NAMALWA (cell line): ENCODE measurements at places on chromosomes 5 and 9.

- DNase-seq = no peak
Measured at GRCh38 chr5:174386306-174386705, 338.1 kb upstream of the MSX2 start.

GRCh38 chr9:8419596-8420275, 620.2 kb upstream of the DMAC1 start:
- DNase-seq = no peak

DNA sequence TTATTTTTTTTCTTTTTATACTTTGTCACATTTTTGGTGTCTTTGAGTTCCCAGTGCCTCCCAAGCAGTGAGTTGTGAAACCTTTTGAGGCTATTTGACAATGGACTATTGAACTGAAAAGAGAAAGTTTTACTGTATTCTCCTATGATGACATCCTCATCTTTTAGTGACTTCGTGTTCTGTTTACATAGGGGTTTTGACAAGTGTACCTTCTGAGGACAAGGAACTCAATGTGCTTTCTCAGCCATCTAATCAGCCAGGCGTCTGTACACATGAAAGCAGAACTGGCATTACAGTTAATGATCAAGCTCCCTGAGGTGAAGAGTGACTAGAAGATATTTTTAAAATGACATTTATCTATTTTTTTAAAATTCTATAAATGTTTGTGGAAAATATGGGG, 175.5 kb downstream of the ANXA1 start:
- DNase-seq = no peak

GRCh38 chr9:90547896-90548295, 94.7 kb downstream of the DIRAS2 start:
- DNase-seq = peak; percentile 9

DNA sequence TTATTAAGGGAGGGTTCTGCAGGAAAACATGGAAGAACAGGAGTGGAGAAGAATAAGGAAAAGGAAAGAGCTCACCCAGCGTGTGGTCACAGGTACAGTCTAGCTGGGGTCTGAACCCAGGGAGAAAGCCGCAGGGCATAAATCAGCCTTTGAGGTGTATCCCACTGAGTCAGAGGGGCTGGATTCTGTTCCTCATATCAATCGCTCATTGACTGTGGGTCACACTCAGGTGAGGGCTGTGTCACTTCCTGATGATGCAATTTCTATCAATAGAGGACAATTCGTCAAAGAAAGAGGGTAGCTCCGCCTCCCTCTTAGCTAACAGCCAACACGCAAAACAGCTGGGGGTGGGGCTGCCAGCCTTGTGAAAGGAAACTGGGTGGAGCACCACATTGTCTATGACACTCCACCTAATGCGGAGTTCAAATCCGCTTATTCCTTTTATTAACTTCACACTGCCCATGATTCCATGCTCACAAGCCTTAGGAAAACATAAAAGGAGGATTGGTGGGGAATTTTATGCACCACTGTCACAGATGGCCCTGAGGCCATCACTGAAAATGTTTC, 176.2 kb downstream of the ICE1 start:
- DNase-seq = no peak

DNA sequence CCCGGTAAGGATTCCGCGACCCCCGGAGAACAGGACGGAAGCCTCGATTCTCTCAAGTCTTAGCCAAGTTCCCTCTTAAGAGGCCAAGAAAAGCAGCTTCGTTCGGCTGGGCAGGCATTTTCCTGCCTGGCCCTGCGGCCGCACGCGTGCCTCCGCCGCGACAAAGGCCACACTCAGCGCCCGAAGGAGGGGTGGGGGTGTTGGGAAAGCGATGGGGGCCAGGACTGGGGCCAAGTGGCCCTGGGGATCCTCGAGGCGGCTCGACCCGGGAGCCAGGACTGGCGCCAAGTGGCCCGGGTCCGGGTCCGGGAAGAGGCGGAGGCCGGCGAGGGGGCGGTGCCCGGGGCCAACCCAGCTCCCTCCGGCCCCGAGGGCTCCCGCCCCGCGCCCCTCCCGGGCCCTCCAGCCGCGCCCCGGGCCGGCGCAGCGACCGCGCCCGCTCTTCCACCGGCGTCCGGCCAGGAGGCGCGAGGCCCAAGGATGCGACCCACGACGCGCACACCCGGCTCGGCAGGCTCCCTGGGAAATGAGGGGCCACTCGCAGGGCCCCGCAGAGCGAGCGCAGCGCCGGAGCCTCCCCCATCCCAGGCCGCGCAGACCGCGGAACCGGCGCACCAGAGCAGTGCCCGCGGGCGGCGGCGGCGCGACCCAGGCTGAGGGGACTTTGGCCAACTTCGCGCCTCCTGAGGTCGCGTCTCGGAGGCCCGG, 756 bp downstream of the VAV2 start:
- DNase-seq = no peak

- DNase-seq = no peak
Measured at GRCh38 chr5:79809743-79810142, 120.1 kb downstream of the CMYA5 start.

DNA sequence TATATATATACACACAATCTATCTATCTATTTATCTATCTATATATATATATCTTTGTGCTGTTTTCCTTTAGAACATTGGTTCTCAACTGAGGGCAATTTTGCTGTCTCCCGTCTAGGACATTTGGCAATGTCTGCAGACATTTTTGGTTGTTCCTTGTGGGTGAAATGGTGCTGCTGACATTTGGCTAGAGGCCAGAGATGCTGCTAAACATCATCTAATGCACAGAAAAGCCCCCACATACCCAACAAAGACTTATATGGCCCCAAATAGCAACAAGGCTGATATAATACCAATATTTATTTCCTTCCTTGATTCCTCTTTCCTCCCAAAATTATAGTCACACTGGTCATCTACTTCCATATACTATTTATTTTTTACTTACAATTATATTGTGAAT, 197.5 kb downstream of the TRPM3 start:
- no peak for DNase-seq

- DNase-seq = no peak
Measured at GRCh38 chr9:883011-883410, 41.5 kb downstream of the DMRT1 start.

DNA sequence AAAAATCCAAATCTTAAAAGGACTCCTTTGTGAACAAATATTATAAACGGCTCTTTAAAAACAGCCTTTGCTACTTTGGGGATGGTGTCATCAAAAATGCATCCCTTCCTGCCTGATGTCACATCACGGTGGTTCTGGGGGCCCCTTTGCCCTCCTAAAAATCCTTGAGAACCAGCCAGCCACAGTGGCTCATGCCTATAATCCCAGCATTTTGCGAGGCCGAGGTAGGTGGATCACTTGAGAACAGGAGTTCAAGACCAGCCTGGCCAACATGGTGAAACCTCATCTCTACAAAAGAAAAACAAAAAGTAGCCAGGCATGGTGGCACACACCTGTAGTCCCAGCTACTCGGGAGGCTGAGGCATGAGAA, 43.9 kb downstream of the FNBP1 start:
- no peak for DNase-seq

GRCh38 chr9:138099803-138100598, 222.4 kb downstream of the CACNA1B start:
- DNase-seq = no peak

DNA sequence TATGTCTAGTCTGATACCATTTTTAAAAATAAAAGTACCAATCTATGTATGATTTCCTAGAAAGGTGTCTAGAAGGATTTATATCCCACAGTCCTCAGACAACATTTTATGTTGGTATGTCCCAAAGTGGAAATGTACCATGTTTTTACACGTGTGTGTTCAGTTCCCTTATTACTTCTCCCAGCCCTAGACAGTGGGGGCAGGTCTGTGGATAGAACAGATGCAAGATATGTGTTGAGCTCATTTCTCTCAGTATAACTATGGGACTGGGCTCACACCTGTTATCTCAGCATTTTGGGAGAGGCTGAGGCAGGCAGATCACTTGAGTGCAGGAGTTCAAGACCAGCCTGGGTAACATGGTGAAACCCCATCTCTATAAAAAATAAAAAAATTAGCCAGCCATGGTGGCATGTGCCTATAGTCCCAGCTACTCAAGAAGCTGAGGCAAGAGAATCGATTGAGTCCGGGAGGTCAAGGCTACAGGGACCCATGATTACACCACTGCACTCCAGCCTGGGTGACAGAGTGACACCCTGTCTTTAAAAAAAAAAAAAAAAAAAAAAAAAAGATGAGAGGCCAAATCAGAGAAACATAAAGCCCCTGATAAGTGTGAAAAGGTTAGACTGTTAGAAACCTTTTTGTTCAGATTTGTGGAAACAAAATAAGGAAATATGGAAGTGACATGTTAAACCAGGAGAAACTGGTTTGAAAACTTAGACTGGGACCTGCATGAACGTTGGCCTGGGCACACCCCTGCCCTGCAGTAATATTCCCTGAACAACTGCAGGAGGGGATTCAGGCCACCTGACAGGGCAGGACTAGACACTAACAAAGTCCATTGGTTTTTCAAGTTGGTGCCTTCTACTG, 7.4 kb upstream of the SLC2A8 start:
- DNase-seq = no peak

DNA sequence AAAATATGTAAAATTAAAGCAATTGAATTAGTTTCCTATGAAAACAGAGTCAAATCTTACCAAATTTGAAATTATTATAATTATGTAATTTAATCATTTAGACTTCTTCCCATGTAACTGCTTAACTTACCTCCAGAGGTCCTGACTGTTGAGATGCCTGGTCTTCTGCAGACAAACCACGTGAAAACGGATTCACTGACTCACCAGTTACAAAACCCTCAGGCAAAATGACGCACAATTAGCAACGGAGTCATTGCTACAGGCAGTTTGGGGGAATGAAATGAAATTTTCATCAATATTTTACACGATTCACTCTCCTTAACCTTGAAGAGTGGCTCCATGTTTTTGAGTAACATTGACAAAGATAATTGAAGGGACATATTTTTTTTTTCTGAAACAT, 460.8 kb downstream of the MTRR start:
- no peak for DNase-seq

GRCh38 chr9:91833878-91834255, 116.2 kb downstream of the ROR2 start:
- DNase-seq = no peak

GRCh38 chr9:92949266-92949982, 2.1 kb downstream of the FGD3 start:
- DNase-seq = no peak

- DNase-seq = no peak
Measured at GRCh38 chr5:150320044-150320613, 17.4 kb upstream of the ARSI start.

DNA sequence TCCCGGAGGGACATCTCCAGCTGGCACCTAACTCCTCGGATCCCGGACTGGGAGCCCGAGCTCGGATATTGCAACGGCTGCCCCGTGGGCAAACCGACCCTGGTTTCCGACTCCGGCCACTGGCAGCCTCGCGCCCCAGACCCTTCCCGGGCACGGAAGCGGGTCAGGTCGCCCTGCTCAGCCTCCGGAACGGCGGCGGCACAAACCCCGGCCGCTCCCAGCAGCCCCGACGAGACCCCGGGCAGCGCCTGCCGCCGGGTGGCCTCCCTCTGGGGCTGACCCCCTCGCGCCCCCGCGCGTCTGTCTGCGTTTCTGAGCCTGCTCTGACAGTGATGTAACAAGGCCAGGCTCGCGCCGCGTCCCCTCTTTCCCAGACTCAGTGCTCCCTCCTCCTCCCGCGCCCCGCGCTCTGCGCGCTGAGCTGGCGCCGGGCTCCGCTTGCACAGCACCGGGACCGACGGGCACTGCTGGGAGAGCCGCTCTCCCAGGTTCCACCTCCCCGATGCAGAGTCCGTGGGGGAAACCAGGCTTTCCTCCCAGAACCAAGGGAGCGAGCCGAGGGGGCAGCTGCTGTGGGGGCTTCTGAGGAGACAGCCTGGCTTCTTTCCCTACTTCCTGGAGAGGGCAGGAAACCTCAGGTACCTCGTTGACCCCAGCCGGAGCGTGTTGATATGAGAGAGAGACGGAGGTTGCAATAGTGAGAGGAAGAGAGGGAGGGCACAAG, at the start of gene TMEM215:
TSS of gene TMEM215 (plus strand) at position 373 of the 724 bp plus-strand sequence. CDS start 644 bp downstream, outside the sequence.
- DNase-seq = no peak

DNA sequence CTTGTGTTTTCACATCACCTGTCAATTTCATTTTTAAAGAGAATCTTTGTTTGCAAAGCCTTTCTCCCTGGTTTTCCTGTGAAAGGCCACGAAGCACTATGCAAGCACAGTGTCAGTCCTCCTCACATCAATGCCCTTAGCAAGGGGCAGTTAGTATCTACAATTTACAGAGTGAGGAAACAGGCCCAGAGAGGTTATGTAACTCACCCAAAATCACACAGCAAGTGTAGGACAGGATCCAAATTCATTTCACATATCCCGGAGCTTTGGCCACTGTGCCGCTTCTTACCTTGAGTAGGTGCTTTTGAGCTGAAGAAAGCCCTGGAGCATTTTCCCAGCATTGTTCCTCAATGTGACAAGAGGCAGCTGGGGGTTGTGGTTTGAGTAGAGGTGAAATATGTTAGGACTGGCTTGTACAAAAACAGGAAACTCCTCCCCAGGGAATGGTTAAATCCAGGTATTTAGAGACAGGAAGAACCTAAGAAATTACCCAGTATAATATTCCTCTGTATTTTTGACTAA, 283.8 kb downstream of the NTRK2 start:
- DNase-seq = no peak

DNA sequence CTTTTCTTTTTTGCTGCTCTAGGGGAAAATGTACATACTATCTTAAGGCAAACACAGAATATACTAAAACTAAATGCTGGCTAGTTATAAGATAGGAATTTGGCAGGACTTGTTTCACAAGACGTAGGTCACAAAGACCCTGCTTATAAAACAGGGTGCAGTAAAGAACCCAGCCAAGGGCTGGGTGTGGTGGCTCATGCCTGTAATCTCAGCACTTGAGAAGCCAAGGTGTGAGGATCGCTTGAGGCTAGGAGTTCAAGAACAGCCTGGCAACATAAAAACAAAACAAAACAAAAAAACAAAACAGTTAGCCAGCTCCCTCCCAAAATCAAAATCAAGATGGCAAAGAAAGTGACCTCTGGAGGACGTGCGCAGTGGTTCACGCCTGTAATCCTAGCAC, 49.5 kb upstream of the DENND4C start:
- no peak for DNase-seq

DNA sequence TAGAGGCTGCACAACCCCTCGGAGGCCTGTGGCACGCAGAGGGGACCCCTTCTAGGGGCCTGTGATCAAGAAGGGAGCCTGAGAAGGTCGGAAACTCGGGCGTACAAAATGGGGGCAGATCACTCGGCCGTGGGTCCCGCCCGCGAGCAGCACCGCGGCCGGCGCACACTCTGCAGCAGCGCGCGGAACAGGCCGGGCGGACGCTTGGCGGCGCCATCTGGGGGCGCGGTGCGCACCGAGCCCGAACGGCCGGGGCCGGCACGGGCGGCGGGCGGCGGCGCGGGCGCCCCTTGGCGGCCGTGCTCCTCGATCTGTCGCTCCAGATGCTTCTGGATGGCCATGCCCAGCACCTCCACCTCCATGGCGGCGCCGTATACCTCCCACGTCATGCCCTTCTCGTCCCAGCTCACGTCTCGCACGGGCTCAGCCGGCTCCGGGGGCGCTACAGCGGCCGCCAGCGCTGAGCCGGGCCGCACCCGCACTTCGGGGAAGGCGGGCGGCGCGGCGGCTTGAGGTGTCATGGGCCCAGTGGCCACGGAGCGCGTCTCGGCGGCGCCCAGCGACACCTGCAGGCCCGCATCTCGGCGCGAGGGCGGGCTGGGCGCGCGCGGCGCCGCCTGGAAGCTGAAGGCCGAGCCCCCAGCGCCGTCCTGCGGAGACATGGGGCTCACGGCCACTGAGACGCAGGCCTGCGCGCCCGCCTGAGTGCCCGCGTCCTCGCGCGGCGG, 13.1 kb downstream of the GPRIN1 start:
- peak; percentile 40 for DNase-seq
